ENCODE measurements at places on chromosomes 16 and 17. TPM values are rescaled to one million over a fixed set of nuclear protein-coding genes. Genes with fewer than 3 reads are reported as not detected.

Gene SLC47A2
- total RNA-seq = not detected

Gene STAC2
- 0.46 TPM for total RNA-seq

DNA sequence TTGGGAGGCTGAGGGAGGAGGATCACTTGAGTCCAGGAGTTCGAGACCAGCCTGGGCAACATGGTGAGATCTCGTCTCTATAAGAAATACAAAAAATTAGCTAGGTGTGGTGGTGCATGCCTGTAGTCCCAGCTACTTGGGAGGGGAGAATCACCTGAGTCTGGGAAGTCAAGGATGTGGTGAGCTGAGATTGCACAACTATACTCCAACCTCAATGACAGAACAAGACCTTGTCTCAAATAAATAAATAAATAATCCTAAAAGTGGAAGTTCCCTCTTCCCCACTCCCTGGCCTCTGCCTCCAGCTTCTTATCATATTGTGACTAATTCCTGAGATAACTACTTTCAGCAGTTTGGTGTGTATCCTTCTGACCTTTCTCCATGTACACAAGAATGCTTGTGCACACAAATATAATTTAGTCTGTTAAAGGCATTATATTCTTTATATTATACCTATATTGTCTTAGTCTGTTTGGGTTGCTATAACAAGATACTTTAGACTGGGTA, 23.5 kb upstream of the DNAJA2 start:
- H3K27ac ChIP-seq = no peak overlapping the region
- H3K27me3 ChIP-seq = no peaks in the 10 kb centered on the region
- DNase-seq = no peak

Gene PRR29
- total RNA-seq = 0.43 TPM

GRCh38 chr17:39622380-39623006, 4.3 kb upstream of the PPP1R1B start:
- H3K4me1 ChIP-seq = peaks cover 9% of the 10 kb centered on the region
- peaks cover 23% of the 10 kb centered on the region for H3K27me3 ChIP-seq
- no peak overlapping the region for H3K4me3 ChIP-seq

- H3K36me3 ChIP-seq = no peaks in the 10 kb centered on the region
- no peaks in the 10 kb centered on the region for H3K27me3 ChIP-seq
- H3K27ac ChIP-seq = no peak overlapping the region
- peaks cover 8% of the 10 kb centered on the region for H3K4me1 ChIP-seq
- no peak for DNase-seq
Measured at GRCh38 chr17:44171931-44172455, 1.5 kb downstream of the ASB16 start.

DNA sequence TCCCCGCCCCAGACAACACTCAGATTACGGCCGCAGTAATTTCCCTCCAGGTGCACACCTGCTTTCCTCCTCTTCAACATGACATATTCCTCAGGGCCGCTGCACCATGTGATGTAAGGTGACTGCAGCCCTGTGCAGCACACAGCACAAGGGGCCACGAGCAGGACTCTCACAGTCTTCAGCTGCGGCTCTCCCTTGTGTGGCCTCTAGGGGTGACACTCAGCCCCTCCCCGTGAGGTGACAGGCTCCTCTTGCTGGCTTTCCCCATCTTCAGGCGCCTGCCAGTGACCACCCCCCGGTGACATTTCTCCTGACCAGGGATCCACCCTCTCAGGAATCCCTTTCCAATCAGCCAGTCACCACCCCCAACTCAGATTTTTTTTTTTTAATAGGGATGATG, 31.3 kb upstream of the ABCC3 start:
- no peak overlapping the region for H3K4me3 ChIP-seq
- H3K4me1 ChIP-seq = peaks cover 14% of the 10 kb centered on the region
- no peaks in the 10 kb centered on the region for H3K27me3 ChIP-seq
- no peaks in the 10 kb centered on the region for H3K36me3 ChIP-seq
- DNase-seq = no peak
- H3K27ac ChIP-seq = no peak overlapping the region

Gene CA7
- not detected for total RNA-seq

Gene MRM1
- 5.6 TPM for total RNA-seq

Gene GRAP
- 10.6 TPM for total RNA-seq

Measured in upper lobe of right lung (tissue), 1 donor.